ENCODE measurements at places on chromosomes 11 and 22.

DNA sequence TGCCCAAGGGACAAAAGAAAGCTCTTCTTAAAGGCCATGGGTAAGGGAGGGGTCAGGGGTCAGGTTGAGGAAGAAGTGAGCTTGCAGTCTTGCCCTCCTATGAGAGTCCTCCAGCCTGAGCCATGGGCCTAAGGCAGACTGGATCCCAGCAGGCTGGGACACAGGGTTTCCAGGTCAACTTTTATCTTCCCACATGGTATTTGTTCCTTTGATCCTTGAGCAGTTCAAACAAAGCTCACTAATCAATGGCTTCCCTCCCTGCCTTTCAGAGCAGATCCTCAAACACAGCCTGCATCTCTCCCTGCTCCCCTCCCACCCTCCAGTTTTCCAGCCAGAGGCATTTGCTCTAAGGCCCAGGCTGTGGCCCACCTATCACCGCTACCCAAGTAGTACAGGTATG is 589.3 kb downstream of the INSC start:
- no peak for DNase-seq

DNA sequence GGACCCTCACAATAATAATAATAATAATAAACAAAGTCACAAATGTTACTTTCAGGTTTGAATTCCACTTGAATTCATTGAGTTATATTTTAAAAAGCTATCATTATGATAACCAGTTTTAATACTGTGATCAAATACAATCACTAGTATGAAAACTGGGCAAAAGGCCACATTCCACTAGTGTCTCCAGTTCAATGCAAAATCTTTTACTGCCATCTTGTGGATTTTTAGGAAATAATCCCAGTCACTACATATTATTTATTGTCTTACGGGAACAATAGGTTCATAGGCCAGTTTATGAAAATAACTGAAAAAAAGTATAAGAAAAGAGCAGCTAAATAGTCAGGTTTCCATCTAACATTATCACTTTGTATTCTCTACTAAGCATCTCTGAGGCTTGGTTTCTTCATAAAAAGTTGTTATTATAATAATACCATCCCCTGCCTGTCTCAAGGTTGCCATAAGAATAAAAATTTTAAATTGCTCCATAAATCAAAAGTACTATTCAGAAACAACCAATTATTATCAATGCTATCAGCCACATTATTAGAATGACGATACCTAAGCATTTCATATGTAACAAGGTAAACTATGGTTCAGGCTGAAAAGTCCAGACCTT is 533.9 kb upstream of the CCDC90B start:
- peak; percentile 15 for DNase-seq

DNA sequence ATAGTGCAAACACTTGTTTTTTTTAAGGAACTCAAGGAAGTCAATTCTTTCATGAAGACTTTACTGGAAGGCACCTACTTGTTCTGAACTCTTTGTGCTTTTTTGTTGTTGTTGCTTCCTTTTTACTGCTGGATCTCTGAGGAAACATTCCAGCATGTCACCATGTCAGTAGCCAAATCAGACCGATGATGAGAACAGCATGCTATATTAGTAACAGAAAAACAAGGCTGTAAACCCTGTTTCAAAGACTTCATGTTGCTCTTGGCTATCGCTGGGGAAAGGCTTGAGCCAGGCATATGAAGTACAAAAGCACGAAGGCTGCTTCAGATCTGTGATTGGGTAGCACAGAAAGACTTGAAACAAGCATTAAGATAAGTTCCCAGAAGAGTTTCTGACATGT is 125.6 kb upstream of the SLC5A12 start:
- DNase-seq, result no peak

- DNase-seq, result no peak
Measured at GRCh38 chr22:24409707-24410106, 17.7 kb upstream of the ADORA2A start.

- DNase-seq, result no peak
Measured at GRCh38 chr22:37095113-37095512, 14.4 kb downstream of the TMPRSS6 start.
